Lung microvascular endothelial cell (primary cell): ENCODE measurements at places on chromosomes 13 and 19.

- no peak for DNase-seq
Observed at GRCh38 chr19:49602806-49603205, 11.8 kb downstream of the PRR12 start.

- DNase-seq = peak; percentile 80
Observed at GRCh38 chr13:113959198-113959597, 14.7 kb downstream of the C13orf46 start.

DNA sequence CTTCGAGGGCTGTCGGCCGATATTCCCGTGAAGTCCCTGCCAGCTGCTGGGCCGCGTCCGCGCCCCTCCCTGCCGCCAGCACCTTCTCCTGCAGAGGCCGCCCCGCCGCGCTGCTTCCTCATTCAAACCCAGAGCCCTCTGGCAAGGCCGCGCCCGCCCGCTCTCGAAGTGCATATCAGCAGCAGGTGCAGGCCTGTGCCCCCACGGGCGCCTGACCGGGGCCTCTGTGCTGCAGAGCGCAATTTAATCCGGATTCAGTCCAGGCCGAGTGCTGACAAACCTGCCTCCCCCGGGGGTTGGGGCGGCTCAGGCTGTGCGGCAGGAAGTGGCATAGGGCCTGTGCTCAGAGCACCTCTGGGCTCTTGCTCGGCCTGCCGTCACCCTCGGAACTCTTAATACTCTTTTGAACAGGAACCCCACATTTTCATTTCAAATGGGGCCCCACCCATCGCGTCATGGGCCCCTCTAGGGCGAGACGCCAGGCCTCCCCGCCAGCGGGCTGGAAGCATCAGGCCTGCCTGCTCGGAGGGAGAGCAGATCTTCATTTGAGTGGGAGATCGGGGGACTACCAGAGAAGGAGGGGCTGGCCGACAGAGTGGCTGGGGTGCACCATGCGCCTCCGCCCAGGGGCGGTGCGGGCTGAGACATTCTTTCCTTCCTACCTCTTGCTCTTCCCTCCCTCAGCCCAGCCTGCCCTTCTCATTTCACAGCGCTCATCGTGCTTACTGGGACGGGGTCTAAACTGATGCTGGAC is 125.7 kb downstream of the TNFRSF19 start:
- no peak for DNase-seq

DNA sequence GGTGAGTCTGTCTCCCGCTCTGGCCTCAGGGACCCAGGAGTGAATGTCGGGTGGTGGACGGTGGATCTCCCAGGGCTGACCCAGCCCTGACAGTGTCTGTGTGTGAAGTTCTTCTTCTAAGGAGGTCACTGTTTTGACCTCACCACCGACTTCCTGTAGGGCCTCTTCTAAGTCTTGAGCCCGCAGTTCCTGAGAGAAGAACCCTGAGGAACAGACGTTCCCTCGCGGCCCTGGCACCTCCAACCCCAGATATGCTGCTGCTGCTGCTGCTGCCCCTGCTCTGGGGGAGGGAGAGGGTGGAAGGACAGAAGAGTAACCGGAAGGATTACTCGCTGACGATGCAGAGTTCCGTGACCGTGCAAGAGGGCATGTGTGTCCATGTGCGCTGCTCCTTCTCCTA is at the start of gene SIGLEC7:
Gene SIGLEC7 (plus strand): TSS at position 183 of the 400 bp plus-strand sequence. CDS start 69 bp downstream, at position 252.
- DNase-seq = no peak

- DNase-seq = peak; percentile 81
Observed at GRCh38 chr19:45645631-45646344, 6.6 kb upstream of the EML2 start.

DNA sequence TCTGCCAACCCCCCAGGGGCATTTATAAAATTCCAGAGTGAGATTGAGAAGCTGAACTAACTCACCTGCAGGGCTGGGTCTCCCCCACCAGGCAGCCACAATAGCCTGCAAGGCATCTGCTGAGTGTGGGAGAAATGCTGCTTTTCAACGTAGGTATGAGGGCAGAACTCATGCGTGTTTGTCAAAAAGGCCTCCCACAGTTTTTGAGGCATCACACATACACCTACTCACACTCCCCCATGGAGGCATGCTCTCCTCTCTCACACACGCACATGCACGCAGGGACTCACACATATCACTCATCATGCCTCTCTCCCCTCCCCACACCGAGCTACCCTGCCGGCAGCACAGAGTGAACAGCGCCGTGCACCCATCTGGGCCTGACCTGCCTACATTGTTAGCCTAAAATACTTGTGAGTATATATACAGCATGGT is 390.5 kb downstream of the FGF9 start:
- DNase-seq = no peak

DNA sequence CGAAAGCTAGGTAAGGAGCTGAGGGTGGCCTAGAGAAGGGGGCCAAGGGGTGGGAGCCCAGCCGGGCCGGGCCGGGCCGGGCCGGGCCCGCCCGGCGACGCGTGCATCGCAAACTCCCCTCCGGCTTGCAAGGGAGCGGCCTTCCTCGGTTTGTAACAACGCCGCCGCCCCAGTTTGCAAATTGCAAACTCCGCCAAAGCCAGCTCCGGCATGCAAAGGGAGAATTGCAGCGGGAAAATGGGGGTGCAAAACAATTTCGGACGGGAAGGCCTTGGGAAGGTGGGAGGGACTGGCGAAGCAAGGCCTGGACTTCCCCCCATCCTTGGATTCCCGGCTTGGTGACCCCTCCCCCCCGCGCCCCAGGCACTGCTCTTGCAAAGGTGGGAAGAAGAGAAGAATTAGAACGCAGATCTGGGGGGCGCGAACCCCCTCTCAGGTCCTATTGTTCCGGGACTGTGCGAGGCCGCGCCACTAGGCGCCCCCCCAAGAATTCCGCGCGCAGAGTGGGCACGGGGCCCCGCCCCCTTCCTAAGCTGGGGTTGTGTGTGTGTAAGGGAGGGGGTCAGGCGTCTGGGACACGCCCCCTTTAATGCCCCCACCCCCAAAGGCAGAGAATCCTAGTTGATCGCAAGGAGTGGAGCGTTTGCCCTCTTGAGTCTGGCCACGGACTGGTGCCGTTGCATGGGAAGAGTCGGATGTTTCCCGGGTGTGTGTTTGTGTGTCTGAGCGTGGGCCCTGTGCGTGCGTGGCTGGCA is 926 bp downstream of the PRR12 start:
- peak; percentile 23 for DNase-seq
